ENCODE measurements at places on chromosomes 5 and 9.
A peak's percentile ranks its signal among the peaks of the same experiment; 100 is the strongest.

DNA sequence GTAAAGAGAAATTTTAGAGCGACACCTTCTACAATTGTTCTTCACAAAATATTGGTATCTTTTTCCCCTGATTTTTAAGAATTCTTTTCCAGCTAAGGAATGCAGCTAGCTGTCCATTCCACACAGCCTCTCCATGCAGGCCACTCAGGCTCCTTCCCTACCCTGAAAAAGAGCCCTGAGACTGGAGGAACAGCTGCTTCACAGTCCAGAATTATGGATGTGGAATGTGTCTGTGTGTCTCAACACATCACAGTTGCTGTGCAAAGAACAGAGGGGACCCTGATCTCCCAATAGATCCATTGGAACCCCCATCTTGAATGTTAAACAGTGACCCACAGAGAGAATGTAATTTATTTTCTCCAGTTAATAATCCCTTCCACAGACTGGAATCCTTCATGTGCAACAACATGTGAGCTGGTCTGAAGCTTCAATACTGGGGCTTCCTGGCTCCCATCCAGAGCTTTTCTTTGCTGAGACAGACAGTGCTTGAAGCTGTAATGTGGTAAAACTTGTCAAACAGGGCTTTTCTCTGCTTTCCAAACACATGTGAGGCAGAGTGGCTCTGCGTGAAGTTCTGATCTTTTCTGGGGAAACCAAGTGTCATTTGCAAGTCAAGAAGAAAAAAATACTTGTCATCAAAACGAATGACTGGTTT, 53.3 kb upstream of the SMC5 start:
- DNase-seq: no peak

- no peak for DNase-seq
These were observed 45.3 kb downstream of the INSYN2B start for GRCh38 chr5:169934990-169935389.

DNA sequence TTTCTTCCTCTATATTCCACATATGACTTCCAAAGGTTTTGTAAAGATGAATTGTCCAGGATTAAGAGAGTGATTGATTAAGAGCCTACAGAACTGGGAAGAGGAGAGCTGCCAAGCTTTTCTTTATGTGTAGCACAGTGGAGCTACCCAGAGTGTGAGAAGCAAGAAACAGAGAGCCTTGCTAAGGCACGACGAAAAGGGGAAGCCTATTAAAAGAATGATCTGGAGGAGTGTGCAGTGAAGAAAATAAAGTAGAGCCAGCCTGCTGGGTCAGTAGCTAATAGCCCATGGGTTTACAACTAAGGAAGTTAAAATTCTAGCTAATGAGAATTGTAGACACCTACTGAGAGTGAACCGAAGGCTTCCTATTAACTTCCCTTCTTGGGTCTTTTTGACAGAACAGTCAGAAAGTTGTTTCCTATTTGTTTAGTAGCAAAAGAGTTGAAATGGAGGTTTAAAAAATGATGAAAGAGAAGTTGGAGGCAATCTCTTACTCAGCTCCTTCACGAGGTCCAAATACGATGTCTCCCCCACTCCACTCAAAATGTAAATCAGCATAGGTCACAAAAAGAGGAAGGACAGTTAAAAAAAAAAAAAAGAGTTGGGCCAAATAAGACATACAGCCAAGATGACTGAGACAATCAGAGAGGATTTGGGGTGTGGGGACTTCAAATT, 957 bp upstream of the PRR16 start:
- no peak for DNase-seq

DNA sequence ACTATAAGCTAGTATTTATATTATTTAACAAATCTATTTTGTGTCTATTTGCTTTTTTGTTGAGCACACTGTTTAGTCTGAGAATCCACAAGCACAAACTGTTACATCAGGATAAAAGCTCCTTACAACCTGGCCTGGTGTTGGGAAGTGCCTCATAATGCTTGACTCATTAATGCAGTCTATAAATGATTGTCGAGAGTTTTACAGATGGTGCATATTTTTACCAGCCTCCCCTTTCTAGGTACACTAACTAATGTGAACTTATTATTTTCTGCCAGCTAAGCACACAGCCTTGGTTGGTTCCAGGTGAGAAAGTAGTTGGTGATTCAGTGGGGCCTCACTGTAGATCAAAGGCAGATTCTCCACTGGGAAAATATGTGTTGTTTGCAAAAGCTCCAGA, 151.0 kb upstream of the ADAMTS16 start:
- DNase-seq: no peak

- DNase-seq: no peak
These were observed 262.6 kb downstream of the COX7C start for GRCh38 chr5:86880344-86880743.

DNA sequence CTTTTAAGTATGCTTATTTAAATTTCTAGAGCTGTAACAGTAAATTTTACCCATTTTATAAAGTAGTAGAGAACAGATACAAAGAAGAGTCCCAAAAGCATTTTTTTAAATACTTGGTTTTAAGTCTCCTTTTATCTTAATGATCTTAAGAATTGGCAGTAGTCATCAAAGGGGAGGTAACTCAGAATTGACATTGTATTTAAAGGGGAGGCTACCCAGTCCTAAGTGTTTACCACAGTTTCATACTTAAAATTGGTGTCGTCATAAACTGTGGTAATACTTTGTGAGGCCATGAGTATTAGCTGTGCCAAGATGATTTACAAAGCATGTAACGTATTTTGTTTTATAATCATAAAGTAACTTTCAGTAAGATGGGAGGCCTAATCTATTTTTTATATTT, 14.8 kb downstream of the SLC25A46 start:
- DNase-seq: no peak

GRCh38 chr9:134929193-134930158, 11.8 kb upstream of the FCN1 start:
- peak; percentile 34 for DNase-seq

DNA sequence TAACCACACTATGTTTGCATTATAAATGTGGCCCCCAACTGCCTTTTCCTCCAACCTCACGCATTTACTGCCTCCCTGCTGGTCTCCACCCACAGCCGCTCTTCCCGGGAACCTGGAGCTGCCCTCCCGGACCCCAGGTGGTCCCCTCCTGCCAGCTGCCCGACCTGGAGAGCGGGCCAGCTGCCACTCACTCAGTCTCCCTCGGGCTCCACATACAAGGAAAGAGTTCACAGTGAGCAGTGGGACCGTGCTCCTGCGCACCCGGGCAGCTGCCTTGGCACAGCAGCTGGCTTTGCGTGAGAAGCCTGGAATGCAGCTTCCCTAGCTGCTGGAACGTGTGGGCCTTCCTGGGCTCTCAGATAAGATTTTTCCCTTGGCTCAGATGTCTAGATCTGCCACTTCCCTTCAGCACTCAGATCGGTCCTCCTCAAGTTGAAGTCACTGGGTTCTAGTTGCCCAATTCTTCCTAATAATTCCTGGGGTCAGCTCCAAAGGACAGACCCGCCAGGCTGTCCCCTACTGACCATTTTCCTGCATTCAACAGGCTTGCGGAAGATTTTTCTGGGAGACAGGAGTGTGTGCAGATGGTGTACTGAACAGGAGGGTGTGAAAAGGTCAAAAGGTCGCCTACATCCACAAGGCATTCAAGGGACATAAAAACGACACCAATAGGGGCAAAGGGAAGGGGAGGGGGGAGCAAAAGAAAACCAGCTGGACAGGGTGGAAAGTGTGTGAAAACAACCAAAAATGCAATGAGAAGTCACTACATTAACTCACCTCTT, 69.1 kb downstream of the MYO10 start:
- DNase-seq: no peak

GRCh38 chr9:97176206-97176605, 131.3 kb upstream of the CCDC180 start:
- DNase-seq: peak; percentile 19

DNA sequence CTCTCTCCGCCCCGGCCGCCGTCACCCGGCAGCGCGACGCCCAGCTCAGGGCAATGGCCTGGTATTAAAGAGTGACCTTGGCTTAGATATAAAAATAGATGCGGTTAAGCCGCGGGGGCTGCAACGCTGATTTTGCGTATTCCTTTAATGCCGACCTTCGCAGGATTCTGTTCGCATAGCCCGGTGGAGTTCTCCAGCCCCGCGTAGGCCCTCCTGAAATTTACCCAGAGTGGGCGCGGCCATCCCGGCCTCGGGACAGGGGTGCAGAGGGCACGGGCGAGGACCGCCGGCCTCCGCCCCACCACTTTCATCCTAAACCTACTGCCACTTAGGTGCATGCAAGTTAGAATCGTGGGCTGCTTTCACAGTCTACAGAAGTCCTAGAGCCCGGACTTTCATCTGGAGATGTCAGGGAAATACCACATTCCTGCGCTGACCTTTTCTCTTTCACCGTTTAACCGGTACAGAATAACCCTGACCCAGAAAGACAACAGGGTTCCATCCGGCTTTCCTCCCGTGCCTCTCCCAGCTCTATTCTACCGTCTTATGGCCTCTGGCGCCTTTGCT, 492 bp upstream of the FAM169A start:
- no peak for DNase-seq

- DNase-seq: no peak
These were observed 435.8 kb upstream of the PAPPA start for GRCh38 chr9:115717711-115718173.

- no peak for DNase-seq
These were observed 424.7 kb upstream of the FAM174A start for GRCh38 chr5:100110497-100110896.

GRCh38 chr9:112562235-112562958, 75.8 kb downstream of the KIAA1958 start:
- no peak for DNase-seq

DNA sequence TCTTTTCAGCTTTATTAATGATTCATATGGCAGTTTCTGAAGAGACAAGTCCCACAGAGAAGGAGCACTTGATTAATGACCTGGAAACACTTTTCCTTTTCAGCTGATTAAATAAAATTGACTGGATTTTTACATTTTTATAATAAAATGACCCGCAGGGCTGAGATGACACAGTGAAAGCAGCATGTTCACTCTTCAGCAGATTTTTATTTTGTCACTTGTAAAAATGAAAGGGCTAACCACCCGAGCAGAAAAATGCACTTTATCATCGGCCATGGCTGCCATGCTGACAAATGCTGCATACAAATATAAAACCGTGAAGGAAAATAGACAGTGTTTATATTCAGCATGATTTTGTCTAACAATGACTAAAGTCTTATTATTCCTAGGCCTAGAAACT, 321.6 kb upstream of the ITGA1 start:
- DNase-seq: no peak

All from psoas muscle (tissue), 8 donors.